Spinal cord (tissue), 10 donors: ENCODE measurements at places on chromosomes 4 and X. TPM values are rescaled to one million over a fixed set of nuclear protein-coding genes. Genes with fewer than 3 reads are reported as not detected.

RHOXF1 gene
- 5.2 TPM for polyA plus RNA-seq

- no peak for DNase-seq
These were observed 30.0 kb downstream of the BBS12 start for GRCh38 chr4:122762520-122762919.

GRCh38 chr4:47315346-47315745, 148.2 kb downstream of the COMMD8 start:
- DNase-seq: no peak

- no peak for DNase-seq
These were observed 146.8 kb upstream of the IL1RAPL2 start for GRCh38 chrX:104419211-104419610.

GRCh38 chr4:15653864-15654592, 1.1 kb downstream of the FBXL5 start:
- peak; percentile 75 for DNase-seq

- DNase-seq: no peak
These were observed 18.7 kb upstream of the SEC24B start for GRCh38 chr4:109414938-109415337.

- DNase-seq: no peak
These were observed 156.6 kb downstream of the NDST3 start for GRCh38 chr4:118190903-118191302.

DNA sequence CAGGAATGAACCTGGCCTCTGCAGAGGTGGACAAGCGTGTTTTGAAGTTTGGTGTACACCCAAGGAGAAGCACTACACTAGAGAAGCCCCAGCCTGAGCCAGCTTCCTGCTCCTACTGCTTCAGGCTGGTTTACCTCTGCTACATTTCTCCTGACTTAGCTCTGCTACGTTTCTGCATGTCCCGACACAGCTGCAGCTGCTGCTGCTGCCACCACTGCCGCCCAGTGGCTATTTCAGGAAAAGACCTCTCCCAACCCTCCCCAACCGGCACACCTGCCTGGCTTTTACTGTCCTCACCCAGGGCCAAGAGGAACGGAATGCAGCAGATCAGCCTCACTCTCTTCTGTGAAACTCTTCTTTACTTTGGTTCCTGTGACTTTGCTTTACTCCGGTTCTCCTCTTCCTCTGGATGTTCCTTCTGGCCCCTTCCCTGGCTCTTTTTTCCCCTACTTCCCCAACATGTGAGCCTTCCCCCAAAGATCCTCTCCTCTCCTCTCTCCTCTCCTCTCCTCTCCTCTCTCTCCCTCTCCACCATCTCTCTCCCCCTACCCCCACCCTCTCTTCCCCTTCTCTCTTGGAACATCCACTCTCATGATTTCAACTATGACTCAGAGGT, 3.1 kb upstream of the P2RY4 start:
- peak; percentile 5 for DNase-seq

MAGEB17 gene
- 0.30 TPM for polyA plus RNA-seq

MUC7 gene
- polyA plus RNA-seq: not detected

- peak; percentile 65 for DNase-seq
These were observed 905.2 kb downstream of the TRAM1L1 start for GRCh38 chr4:116180157-116180601.

GRCh38 chr4:47278631-47279030, 184.9 kb downstream of the COMMD8 start:
- no peak for DNase-seq

DNA sequence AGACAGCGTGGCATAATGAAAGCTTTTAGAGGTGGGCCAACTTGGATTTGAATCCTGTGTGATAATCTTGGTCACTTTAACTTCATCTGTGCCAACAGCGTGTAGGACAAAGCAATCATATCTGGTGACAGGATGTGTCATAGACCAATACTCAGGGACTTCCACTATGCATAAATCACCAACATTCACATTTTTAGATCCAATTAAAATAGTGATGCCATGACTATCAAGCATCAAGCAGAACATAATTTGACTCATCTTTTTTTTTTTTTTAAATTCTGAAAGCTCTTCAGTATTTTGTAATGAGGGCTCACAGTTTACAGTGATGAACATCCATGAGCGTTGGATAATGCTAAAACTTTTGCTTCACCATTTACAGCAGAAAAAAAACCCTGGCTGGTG, 27.3 kb upstream of the RAPGEF2 start:
- no peak for DNase-seq

GRCh38 chrX:39174241-39174771, 373.0 kb downstream of the MID1IP1 start:
- no peak for DNase-seq

PABPC1L2A gene
- 12.6 TPM for polyA plus RNA-seq

- no peak for DNase-seq
These were observed 37.2 kb downstream of the CXCL8 start for GRCh38 chr4:73777612-73778011.

DNA sequence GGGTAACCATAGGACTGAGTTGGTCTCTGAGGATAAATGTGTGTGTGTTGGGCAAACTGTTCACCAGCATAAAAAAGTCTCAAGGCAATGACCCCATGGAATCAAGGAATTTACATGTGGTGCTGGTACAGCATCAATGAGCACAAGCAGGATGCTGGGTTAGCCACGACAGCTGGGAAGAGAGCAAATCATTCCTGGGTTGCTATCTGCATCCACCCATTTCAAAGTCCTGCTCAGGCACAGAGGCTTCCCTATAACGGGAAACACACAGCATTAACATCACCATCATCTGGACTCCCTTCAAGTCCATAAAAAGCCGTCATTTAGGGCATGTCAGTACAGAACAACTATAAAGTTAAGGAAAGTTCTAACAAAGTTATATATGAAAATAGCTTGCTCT, 41.6 kb downstream of the CCDC149 start:
- DNase-seq: no peak

- no peak for DNase-seq
These were observed 6.7 kb downstream of the SHISA3 start for GRCh38 chr4:42404001-42404400.

DNA sequence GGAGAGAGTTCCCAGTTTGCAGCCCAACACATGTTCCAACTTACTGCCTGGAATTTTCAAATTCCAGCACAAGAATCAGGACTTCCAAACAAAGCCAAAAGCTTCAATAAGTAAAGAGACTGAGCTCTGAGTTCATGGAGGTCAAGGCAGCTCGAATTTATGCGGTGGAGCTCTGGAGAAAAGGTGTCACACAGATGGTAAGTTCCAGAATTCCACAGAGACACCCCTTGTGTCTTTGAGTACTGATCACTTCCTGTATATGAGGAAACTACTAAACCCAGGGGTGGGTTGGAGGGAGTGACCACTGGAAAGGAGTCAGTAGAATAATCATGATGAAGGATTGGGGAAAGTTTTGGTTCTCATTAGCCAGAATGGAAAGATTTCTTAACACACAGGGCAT, 118.5 kb upstream of the GUCY1A1 start:
- no peak for DNase-seq

LRP2BP gene
- 14.9 TPM for polyA plus RNA-seq

DNA sequence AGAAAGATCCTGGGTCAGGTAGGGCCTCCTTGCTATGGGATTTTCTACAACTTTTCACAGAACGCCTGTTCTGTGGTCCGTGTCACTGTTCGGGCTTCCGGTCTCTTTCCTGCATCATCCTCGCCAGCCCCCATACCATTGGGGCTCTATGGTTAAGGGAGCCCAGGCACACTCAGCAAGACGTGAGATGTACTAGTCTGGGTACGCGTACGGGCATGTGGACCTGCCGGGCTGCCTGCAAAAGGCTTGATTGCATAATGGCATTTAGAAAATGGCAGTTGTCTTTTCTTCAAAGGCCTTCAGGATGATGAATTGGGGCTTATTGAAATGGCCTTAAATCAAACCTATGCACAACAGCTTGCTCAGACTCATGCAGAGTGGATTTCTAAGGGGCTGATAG, 86.7 kb downstream of the CNGA2 start:
- no peak for DNase-seq

DNA sequence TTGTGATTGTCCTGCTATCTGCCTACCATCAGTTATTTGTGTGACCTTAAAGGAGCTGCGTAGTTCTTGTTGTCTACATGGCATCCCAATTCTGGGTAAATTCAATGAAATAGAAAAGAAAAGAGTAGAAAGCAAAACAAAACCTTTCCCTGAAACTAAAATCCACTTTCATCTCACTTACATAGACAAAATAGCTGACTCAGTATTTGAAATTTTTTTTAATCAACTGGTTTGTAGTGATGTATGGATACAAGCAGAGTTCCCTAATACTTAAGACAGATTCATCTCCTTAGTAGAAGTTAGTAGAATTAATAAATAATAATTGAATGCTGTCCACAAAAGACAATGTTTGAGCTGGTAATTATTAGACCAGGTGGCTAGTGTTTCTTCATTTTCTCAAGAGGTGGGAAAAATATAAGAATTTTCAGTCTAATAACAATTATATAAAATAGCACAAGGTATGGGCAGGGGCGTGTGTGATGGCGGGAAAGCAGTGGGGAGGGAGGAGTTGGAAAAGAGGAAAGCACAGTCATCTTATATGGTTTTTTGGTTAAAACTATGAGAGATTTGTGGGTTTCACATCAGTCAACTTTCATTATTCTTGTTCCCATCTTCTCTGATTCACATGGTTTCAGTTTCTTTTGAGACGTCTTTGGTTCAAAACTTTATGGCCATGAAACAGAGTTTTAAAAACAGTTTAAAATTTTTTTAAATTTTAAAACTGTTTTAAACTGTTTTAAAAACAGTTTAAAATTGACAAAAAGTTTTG, 275.2 kb downstream of the SPRY1 start:
- DNase-seq: no peak

GRCh38 chrX:2848871-2849301, 20.2 kb downstream of the GYG2 start:
- DNase-seq: no peak

DNA sequence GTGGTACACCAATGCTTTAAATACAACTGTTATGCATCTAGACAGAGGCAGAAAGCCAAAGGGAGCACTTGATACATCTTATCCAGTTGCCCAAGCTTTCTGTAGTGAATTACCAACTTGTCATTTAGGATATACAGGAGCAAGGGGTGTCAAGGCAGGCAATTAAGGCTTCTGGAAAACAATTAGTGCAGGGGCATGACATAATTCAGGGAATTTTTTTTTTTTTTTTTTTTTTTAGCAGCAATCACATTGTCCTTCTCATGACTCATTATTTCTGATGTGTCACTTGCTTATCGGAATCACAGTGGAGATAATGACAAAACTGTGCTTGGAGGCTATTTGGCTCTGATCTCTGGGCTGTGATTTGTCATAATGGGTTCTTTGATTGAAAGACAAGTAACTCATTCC, 259.5 kb downstream of the ARHGAP24 start:
- DNase-seq: no peak

GRCh38 chr4:142473218-142473959, 372.7 kb downstream of the INPP4B start:
- DNase-seq: no peak

DNA sequence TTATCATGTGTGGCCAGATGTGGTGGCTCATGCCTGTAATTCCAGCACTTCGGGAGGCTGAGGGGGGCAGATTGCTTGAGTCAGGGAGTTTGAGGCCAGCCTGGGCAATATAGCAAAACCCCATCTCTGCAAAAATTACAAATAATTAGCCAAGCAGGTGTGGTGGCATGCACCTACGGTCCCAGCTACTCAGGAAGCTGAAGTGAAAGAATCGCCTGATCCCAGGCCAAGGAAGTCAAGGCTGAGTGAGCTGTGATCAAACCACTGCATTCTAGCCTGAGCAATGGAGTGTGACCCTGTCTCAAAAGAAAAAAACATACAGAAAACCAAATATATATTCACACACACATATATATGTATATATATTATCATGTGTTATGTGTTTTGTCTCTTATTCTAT, 15.0 kb downstream of the APELA start:
- DNase-seq: no peak

- DNase-seq: no peak
These were observed 64.0 kb downstream of the SMAD1 start for GRCh38 chr4:145545538-145546174.

DNA sequence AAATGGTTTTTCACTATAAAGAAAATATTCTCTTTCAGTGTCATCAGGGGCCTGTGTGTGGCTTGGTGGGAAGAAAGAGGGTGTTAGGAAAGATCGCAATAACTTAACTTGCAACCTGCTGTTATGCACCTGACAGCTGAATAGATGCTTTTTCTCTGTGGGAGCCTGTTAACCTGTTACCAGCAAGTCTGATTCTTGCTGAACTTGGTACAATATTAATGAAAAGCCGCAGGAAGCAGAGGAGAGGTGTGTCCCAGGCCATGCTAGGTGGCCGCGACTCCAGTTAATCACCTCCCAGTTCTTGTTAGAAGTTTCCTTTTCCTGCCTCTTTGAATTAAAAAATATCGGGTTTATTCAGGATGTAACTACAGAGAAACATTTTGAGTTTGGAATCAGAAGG, 494.8 kb upstream of the AGA start:
- no peak for DNase-seq

DNA sequence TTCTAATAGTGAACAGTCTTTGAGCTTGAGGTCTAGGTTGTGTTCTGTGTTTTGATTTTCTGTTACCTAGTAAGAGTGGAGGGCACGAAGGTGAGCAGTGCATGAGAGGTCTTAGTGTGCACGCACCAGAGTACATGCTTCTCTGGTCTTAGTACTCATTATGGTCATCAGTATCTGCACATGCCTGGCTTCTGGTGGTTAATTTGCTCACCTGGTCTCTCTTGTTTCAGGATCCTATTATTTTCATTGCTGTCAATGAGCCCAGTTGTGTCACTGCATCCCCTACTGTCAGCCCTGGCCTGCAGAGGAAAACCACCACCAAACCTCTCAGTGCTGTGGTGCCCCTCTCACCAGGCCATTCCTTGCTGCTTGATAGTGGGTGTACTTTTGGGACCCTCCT, 54.8 kb downstream of the NSUN7 start:
- DNase-seq: no peak

PCDH19 gene
- polyA plus RNA-seq: 60.0 TPM

GRCh38 chrX:45768666-45769236, 568.1 kb upstream of the DIPK2B start:
- DNase-seq: no peak

MAGED4 gene
- 231 TPM for polyA plus RNA-seq
